Chondrocyte (in vitro differentiated cells): ENCODE measurements at places on chromosomes 1 and 21. TPM values are rescaled to one million over a fixed set of nuclear protein-coding genes. Genes with fewer than 3 reads are reported as not detected.
A peak's percentile ranks its signal among the peaks of the same experiment; 100 is the strongest.

- H3K4me1 ChIP-seq: peaks cover 63% of the 10 kb centered on the region
- H3K27me3 ChIP-seq: no peaks in the 10 kb centered on the region
- H3K36me3 ChIP-seq: peaks cover 34% of the 10 kb centered on the region
- no peak for DNase-seq
- peak within 1 kb of the TSS; percentile 90 for H3K27ac ChIP-seq
- peak within 1 kb of the TSS; percentile 91 for H3K4me3 ChIP-seq
These were observed at the start of gene B4GALT2 for GRCh38 chr1:43978551-43979260. B4GALT2 (plus strand) TSS chr1:43979210; CDS start chr1:43981161, 1,951 bp downstream.

DNA sequence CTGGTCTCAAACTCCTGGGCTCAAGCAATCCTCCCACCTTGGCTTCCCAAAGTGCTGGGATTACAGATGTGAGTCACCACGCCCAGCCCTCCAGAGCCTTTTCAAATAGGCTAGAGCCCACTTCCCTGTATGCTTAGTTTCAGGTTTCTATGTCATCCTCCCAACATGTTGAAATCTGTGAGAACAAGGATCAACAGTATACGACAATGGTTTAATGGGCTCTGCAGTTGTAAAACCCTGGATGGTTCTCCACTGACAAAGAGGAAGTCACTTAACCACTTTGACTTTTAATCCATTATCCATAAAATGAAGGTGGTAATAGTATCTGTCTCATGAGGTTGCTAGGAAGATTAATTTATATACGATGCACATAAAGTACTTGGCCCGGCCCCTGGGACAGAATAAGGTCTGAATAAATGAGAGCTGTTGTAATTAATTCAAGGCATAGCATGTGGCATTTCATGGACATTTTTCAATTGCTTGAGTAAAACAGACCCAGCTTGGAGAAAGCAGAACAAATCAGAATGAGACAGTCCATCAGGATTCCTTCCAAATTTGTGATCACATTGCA is 113.9 kb upstream of the ZNF648 start:
- no peak overlapping the region for H3K4me3 ChIP-seq
- H3K36me3 ChIP-seq: no peaks in the 10 kb centered on the region
- no peak overlapping the region for H3K27ac ChIP-seq
- DNase-seq: no peak

- peaks cover 69% of the 10 kb centered on the region for H3K4me1 ChIP-seq
- no peak for DNase-seq
- H3K4me3 ChIP-seq: peak overlapping the region; percentile 76
- H3K27ac ChIP-seq: peak overlapping the region; percentile 99
- peaks cover 5% of the 10 kb centered on the region for H3K36me3 ChIP-seq
These were observed 8.7 kb downstream of the PDXK start for GRCh38 chr21:43727519-43728153.

Gene CFHR5
- total RNA-seq: not detected in 3 replicates

Gene TPTE
- not detected in 3 replicates for total RNA-seq

Gene VCAM1
- total RNA-seq: 4.6 to 6.1 TPM (median 5.4 TPM) in 3 replicates

Gene ECM1
- 3.6 to 9.1 TPM (median 8.2 TPM) in 3 replicates for total RNA-seq
